ENCODE measurements at places on chromosomes 7 and 10.
A peak's percentile ranks its signal among the peaks of the same experiment; 100 is the strongest.

GRCh38 chr7:155392726-155393570 lies 65.0 kb upstream of the EN2 start:
- DNase-seq = no peak

- DNase-seq = no peak
These were observed 83.3 kb downstream of the PLCE1 start for GRCh38 chr10:94077042-94077441.

DNA sequence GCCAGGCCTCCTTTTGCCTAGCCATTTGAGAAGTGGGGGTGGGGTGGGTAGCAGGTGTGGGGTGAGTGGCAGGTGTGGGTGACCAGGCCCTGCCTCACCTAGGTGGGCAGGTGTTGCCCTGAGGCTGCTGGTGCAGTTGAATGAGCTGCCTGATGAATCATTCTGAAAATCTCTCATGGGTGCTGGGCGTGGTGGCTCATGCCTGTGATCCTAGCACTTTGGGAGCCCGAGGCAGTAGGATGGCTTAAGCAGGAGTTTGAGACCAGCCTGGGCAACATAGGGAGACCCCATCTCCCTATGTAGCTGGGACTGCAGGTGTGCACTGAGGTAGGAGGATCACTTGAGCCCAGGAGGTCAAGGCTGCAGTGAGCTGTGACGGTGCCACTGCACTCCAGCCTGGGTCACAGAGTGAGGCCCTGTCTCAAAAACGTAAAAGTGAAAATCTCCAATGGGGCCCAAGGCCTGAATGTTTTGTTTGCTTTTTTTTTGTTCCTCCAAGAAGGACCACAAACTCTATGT lies 17.7 kb downstream of the TSPAN14 start:
- no peak for DNase-seq

DNA sequence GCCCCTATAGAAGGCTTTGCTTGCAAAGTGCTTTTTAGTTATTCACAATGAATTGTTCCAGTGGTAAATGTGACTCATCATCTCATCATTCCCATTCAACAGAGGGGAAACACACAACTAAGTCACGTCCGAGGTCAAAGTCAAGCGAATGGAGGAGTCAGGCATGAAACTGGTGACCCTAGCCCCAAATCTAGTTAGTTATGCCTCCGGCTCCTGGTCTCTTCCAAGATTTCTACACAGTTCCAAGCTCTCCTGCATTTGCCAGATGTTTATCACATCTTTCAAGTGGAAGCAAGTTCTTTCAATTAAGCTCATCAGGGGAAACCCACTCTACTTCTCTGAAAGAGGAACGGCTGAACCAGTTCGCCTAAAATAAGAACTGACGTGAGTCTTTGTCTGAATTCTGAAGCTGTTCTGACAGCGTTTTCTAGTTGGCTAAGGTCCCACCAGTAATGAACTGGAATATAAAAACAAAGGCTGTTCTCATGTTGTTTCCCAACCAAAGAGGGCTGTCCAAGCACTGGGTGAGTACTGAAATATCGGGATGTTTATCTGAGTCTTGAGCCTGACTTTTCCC lies 140.9 kb upstream of the NRBF2 start:
- DNase-seq = no peak

DNA sequence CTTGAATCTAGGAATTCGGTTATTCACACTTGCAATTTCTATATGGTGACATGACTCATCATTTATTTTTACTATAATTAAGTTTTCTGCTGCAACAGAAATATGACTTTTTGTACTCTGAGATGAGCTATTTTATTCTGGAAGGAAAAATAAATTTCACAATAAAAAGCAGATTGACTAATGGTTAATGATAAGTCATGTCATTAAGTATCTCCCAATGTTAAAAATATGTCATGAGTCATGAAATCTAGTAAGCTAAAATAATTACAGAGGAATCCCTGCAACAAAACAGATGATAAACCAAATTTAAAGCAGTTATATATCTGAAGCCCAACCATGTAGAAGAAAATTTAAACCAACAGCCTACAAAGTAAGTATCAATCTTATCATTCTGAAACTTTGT lies 149.2 kb downstream of the CACNA2D1 start:
- DNase-seq = no peak

DNA sequence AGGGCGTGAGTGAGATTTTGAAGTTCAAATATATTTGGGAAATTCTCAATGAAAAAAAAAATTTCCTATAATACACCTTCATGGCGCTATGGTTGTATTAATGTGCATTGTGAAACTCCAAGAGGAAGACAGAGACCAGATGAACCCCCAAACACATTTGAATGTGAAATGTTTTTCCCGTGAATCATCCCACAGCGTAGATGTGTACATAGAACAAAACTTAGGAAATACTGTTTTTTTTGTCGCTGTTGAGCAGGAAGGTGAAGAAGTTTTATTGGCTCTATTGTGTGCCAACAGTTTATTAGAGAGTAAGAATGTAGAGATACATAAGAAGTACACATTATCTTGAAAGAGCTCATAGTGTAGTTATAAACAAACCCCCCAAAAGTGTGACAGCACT lies 134.0 kb downstream of the KCND2 start:
- DNase-seq = no peak

GRCh38 chr10:35237766-35238512 lies 98.4 kb upstream of the CCNY start:
- DNase-seq = no peak

DNA sequence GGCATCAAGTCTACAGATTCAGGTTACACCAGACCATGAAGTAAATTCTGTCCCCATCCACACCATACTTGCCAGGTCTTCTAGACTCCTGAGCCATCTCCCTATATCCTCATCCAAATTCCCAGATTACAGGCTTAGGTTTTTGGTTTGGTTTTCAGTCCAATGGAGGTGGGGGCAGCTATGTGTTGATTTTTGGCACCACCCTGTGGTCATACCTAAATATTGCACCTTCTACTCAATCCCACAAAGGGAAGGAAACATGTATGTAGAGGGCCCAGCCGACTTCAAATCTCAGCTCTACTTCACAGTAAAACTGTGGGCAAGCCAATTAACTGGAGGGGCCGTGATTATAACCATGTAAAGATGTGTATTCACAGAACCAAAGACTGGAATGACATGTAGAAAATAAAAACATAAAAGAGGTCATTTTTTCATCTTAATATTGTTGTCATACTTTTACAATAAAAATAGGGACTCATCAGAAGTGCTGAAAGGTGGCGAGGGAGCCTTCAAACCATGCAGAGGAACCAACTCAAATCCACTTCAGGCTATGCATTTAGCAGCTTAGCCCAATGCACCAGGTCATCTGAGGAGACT lies 19.8 kb downstream of the ERCC6 start:
- DNase-seq = peak; percentile 8

DNA sequence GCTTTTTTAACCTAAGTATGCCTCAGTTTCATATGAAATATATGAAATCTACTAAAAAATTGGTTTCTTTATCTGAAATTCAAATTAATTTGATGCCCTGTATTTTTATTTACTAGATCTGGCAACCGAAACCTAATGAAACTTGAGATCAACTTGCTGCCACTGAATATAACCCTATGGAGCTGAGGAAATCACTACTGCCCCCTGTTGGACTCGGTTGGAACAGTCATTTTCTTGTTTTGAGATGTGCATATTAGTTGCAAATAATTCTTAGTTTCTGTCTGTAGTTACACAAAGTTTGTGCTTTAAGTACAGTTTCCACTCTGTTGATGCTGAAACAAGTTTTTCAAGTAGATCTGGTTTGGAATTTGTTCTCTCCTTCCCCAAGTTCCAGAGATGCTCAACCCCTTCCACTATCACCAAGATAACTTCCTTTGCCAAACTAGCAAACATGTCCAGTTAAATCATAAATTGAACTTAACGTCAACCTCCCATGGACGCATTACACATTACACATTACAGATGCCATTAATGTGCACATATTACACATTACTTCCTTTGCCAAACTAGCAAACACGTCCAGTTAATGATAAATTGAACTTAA lies 22.2 kb upstream of the EXOC4 start:
- no peak for DNase-seq

DNA sequence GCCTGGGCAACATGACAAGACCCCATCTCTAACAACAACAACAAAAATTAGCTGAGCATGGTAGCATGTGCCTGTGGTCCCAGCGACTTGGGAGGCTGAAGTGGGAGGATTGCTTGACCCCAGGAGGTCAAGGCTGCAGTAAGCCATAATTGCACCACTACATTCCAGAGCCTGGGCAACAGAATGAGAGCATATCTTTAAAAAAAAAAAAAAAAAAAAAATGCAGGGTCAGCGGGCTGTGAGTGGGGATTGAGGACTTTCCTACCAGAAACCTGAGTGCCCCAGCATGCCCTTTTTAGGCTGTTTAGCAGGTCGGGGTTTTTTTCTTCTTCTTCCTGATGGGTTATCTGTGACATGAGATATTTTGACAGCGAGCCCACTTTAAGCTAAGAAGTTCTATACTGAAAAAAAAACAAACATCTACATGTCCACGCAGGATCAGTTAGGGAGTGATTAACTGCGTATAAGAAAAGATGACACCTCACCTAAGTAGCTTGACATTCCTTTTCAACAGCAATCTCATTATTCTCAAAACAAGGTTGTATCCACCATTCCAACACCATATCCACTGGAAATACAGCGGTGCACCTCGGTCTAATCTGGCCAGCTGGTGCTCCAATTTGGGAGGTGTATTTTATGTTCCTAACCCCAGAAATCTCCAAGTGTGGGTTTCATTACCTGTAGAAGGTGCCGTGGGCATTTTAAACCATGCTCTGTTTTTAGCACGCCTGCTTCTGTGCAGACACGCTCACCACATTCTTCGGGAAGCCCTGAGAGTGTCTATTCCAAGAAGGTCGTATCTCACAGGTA lies 13.8 kb upstream of the RFC2 start:
- no peak for DNase-seq

DNA sequence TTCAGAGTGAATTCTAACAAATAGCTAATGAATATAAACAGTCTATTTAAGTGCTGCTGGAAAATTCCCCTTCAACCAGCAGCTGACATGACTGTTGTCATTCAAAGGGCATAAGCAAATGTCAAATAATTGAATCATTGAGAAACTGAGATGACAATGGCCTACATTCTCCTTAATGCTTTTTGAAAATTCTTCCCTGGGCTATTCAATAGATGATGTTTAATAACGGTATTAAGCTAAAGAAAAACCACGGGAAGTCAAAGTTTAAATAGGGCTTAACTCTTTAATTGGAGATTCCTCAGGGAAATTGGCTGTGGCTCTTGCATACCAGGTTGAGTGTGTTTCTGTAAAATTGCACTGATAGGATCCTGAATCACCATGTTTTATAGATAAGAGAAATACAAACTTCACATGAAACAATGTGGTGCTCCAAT lies 77.0 kb downstream of the ARL4A start:
- DNase-seq = no peak

- no peak for DNase-seq
These were observed 48.0 kb downstream of the PLPP4 start for GRCh38 chr10:120505056-120505455.

GRCh38 chr10:44180321-44181168 lies 204.4 kb downstream of the CXCL12 start:
- no peak for DNase-seq

DNA sequence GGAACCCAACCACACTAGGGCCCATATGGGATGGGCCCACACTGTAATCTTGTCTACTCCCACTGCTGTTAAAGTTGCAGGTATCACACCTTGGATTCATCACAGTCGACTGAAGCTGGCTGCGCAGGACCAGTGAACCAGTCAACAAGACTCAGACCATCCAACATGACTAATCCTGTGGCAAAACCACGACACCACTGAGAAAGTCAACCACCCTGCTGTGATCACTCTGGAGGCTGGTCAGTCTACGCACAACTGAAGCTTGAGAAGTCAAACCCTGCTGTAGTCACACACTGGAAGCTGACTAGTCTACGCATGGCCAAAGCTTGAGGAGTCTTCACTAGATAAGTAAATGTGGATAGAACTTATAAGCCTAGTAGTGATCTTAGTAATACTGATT lies 9.6 kb upstream of the CYREN start:
- DNase-seq = no peak
